ENCODE measurements at places on chromosomes 5 and 9.

DNA sequence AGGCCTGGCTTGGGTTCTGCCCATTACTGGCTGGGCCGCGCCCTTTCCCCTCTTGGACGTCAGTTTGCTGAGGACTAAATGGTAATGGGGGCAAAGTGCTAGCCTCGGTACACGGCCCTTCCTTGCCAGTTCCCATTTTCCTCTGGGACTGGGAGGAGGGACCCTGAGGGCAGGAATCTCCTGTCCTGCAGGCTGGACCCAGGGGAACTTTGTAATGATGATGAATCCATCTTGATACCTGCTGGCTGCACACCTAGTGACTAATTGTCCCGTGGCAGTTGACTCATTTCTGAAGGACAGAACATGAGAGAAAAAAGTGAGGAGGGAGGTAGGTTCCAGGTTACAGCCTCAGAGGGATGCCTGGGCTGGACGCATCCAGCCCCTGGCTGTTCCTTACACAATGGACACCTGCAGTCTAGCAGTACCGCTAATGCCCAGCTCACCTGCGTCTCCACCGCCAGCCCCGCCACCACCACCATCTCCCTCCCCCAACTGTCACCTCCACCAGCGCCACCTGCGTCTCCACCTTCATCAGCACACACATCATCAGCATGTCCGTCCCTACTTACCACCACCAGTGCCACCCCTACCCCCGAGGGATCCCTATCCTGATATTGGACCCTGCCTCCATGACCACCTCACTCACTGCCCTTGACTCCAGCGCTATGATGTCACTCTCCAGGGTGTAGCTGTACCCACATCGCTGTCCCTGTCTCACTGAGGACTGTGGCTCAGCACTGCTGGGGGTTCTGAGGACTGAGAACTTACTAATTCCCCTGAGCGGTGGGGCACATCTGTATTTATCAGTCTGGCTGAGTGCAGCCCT, 4.3 kb downstream of the CDHR2 start:
- no peak for DNase-seq

DNA sequence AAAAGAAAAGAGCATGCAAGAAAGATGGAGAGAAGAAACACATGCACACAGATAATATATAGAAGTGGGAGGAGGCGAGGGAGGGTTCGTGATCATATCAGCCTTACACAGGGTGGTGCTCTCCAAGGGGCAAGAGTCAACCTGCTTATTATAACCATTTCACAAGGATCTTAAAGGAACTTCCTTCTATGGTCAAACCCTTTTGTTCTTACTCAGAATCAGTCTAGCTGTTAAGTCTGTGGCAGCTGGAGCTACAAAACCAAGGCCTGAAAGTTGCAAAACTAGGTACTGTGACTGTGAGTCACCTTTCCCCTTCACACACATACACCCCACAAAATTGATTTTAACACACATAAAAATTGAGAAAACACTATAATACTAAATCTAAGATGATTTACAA, 18.5 kb upstream of the ERMP1 start:
- no peak for DNase-seq

DNA sequence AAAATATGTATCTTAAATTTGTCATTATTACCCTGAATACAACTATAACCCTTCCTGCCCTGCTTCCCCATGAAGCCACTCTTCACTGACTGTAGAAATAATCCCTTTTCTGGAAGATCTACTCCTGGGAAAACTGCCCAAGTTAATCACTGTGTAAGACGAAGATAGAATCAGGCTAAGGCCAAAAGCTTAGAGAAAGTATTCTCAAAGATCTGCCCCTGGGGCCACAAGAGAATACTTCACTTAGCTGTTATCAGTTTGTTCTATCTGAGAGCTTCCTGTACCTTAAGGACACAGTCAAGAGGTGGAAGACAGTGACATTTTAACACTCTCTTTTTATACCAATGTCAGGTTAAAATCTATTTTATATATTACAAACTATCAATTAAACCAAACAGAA, 33.8 kb downstream of the RNF145 start:
- DNase-seq: no peak

DNA sequence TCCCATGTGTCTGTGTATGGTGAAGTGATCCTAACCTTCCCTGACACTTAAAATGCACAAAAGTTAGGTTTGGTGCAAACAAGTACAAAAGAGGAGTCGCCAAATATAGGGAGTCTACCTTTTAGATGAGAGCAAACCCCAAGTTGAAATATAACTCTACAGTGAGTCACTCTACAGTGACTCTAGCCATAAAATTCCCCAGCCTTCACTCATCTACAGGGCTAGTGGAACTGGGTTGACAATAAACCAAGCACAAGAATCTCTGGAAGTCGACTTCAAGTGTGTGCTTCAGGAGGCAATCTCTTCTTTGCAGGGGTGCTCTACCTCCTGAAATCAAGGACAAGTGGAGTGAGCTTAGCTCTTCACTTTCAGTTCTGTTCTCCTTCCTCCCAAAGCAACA, 3.3 kb downstream of the SHISAL2B start:
- DNase-seq: no peak

DNA sequence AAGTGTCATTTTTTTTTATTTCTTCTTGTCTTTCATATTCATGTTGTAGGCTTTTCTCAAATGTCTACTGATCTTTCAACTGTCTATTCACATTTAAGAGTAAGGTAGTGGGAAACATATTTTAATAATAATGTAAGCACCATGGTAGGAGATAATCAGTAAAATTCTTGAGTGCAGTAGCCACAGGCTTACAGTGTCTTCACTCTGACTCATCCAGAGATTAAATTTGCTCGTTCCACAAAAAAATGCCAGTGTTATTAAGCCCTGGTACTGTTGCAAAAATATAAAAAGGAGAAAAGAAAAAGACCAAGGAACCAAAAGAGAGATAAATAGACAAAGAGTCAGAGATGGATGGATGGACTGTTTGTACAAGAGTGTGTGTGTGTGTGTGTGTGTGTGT, 43.0 kb downstream of the PARP8 start:
- DNase-seq: no peak

- no peak for DNase-seq
Observed at GRCh38 chr5:93532370-93532769, 48.6 kb downstream of the NR2F1-AS1 start.

DNA sequence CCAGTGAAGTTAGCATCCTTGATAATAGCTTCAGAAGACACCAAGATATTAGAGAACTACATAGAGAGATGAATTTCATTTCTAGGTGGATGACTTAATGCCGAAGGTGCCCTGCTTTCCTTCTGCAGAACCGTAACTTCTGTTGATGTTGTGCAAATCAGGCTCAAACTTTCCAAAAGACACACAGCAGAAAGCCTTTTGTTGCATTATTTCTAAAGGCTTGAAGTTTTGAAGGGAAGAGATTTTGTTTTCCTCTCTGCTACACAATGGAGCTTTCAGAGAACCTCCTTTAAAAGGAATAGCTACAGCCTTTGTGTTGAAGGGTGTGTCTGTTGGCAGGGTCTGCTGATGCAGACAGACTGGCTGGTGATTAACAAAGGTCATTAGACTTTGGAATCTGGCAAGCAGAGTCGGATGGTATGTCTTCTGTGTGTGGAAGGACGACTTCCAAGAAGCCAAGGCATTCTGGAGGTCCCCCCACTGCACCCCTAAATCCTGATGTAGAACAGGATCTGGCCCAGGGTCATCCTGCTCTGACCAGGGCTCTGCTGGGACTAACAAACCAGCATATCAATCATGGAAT, 57.8 kb downstream of the ZNF462 start:
- no peak for DNase-seq

- no peak for DNase-seq
Observed at GRCh38 chr5:132883261-132883834, 9.9 kb downstream of the LEAP2 start.

DNA sequence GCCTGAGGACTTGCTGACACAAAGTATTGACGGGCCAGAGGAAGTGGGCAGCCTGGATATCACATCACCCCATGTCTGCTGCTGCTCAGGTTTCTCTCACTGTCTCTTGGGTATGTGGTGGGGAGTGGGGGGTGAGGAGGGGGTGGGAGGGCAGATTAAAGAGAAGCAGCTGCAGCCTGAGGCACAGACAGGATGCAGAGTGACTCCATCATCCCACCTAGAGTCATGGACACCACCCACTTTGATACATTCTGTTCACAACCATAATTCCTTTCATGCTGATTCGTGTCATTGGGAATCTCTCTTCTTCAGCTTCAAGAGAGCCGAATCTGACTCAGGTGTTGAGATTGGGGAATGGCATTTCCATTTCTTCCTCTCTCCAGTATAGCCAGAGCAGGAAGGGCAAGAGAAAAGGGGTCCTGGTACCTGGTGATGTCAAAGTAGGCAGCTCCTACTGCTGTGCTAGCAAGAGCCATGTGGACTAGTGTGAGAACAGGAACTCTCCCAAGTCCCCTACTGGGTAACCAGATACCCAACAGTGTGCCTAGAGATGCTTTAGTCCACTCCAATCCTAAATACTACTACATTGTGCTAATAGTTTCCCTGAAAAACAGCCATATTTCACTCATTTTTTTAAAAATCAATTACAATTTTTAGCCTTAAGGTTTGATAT, 22.4 kb downstream of the GRAMD2B start:
- DNase-seq: no peak

DNA sequence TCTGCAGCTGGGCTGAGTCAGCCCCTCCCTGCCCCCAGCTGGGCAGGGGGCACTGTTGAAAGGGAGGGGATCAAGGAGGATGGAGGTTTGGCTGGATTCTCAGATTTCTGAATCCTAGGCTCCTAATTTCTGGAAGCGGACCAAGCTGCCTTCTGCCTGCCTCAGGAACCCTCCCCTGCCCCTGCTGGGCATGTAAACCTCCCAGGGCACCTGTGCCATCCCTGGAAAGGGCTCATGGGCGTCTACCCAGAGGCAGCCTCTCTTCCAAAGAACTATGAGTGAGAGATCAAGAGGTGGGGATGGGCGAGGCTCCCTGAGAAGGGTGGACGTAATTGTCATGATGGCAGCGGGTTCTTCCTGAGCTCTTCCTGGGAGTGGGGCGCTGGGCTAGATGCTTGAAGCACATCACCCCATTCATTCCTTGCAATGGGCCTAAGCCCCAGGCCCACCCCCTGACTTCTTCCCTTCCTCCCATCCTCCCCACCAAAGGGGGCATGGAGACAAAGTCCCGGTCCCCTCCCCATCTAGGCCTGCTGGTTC, 21.6 kb downstream of the CSF1R start:
- DNase-seq: no peak

- DNase-seq: no peak
Observed at GRCh38 chr5:78537821-78538220, 110.8 kb downstream of the LHFPL2 start.

- DNase-seq: no peak
Observed at GRCh38 chr5:117568622-117569021, 994.0 kb upstream of the SEMA6A start.

DNA sequence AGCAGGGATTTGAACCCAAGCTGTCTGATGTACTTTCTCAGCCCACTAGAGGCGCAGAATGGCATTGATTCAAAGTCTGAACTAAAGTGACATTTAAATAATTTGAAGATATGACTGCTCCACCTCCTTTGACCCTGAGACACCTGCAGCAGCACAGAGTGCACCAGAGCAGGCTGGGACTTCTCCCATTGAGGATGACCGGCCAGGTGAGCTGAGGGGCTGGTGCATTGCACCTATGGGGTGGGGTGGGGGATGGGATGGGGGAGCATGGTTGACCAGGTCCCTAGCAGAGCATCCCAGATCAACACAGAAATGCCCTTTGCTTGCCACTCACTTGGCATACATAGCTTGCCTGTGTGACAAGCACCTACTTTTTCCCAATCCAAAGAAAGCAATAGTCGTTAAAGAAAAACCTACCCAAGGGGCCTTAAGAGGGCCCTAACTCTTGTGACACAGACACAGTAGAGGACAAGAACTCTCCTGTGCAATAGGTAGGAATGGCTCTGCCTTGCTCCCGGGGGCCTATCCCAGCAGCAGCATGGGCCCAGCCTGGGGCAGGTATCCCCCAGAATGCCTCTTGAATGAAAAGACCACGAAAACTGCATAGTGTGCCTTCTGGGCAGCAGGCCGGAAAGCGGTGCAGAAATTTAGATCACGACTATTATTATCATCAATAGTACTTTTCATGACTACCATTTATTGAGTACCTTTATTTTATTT, 6.5 kb downstream of the SH3PXD2B start:
- DNase-seq: no peak

DNA sequence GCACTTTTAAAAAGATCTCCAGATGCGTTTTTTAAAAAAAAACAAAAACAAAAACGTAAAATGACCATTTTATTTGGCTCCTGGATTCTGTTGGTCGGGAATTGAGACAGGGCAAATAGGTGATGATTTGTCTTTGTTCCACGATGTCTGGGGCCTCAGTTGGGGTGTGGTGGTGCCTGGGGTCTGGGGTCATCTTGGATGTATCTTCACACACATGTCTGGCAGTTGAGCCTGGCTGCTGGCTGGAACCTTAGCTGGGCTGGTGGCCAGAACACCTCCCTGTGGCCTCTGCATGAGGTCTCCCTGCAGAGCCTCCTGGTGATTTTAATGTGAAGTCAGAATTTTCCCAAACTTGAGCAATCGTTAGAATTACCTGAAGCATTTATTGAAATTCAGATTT, 42.5 kb upstream of the BASP1 start:
- DNase-seq: no peak

- DNase-seq: no peak
Observed at GRCh38 chr5:147740864-147741263, 41.7 kb downstream of the JAKMIP2 start.

DNA sequence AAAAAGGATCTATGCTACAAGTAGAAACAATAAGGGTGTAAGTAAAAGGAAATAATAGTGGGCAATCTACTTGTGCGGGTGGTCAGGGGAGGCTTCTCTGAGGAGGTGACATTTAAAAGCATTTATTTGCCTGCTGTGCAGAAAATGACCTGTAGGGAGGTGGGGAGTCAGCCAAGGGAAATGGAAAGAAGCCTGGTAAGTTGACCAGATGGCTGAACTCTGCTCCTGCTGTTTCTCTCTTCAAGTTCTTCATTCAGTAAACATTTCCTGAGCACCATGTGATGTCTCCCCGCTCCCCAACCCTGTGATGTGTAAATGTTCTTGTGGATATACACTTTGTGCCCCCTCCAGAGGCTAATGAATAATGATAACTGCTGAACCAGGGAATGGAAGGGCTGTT, 9.9 kb upstream of the SPIN1 start:
- DNase-seq: no peak

GRCh38 chr5:179867476-179867875, 8.9 kb upstream of the MRNIP start:
- DNase-seq: no peak

GRCh38 chr5:59107692-59108091, 524.8 kb downstream of the RAB3C start:
- DNase-seq: no peak

DNA sequence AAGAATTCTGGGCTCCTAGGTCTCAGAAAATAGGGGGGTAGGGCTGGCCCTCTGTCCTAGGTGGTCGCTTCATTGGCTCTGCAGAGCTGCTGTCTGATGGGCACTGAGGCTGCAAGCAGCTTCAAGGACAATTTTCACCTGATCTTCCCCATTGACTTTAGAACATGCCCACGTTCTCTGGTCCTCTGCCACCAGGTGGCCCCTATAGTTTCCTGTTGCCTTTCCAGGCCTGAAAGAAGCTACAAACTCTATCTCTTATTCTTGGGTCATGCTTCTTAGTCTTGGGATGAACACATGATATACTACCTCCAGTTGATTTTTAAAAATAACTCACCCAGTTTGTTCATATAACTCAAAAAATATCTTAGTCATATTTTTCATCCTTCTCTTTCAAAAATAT, 26.3 kb downstream of the SPZ1 start:
- DNase-seq: no peak

GRCh38 chr5:128228521-128228920, 145.0 kb downstream of the SLC12A2 start:
- DNase-seq: no peak
